DND-41 (cell line): ENCODE measurements at places on chromosomes 12 and 14.

DNA sequence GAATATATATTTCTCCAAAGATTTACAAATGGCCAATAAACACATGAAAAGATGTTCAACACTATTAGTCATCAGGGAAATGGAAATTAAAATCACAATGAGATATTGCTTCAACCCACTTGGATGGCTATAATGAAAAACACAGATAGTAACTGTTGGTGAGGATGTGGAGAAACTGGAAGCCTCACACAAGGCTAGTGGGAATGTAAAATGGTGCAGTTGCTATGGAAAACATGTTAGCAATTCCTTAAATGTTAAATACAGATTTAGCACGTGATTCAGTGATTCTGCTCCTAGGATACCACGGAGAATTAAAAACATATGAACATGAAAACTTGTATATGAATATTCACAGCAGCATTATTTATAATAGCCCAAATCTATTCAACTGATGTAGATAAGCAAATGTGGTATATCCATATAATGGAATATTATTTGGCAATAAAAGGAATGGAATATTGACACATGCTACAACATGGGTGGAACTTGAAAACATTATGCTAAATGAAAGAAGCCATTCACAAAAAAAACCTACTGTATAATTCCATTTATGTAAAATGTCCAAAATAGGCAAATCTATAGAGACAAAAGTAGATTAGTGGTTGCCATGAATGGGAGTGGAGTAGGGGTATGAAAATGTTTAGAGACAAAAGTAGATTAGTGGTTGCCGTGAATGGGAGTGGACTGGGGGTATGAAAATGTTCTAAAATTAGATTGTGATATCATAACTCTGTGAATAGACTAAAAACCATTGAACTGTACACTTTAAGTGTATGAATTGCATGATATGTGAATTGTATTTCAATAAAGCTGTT lies 227.1 kb upstream of the DDHD1 start:
- DNase-seq = no peak

- DNase-seq = no peak
Measured at GRCh38 chr12:42187799-42188198, 43.1 kb upstream of the GXYLT1 start.

- DNase-seq = no peak
Measured at GRCh38 chr12:1102115-1102514, 111.1 kb downstream of the ERC1 start.

- no peak for DNase-seq
Measured at GRCh38 chr14:102248121-102248520, 56.8 kb downstream of the MOK start.

- peak; percentile 94 for DNase-seq
Measured at GRCh38 chr14:58331111-58331510, 32.8 kb downstream of the ARID4A start.

DNA sequence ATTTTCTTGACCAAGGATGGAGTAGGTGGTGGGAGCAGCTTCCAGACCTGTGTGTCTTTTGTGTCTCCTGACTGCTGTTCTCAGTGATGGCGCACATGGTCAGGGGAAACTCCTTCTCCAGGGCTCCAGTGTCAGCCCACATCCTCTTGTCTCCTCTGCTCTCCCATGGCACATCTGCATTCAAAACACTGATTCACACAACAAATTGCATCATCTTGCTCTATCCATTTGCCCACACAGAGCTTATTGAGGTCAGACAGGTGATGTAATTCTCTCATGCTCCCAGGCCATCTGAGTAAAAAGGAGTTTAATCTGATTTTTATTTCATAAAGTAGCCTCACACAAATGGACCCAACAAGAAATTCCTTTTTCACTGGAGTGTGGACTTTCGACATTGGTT lies 21.8 kb upstream of the TMEM132C start:
- DNase-seq = no peak
